CD4-positive, alpha-beta T cell treated with Interleukin-12 subunit alpha and Interleukin-12 subunit beta, for 1 hour (primary cell): ENCODE measurements at places on chromosomes 5 and 9.

GRCh38 chr5:141694479-141694878, 12.4 kb upstream of the ARAP3 start:
- DNase-seq, result no peak

- no peak for DNase-seq
These were observed 52.5 kb upstream of the ZBTB43 start for GRCh38 chr9:126752376-126752775.

DNA sequence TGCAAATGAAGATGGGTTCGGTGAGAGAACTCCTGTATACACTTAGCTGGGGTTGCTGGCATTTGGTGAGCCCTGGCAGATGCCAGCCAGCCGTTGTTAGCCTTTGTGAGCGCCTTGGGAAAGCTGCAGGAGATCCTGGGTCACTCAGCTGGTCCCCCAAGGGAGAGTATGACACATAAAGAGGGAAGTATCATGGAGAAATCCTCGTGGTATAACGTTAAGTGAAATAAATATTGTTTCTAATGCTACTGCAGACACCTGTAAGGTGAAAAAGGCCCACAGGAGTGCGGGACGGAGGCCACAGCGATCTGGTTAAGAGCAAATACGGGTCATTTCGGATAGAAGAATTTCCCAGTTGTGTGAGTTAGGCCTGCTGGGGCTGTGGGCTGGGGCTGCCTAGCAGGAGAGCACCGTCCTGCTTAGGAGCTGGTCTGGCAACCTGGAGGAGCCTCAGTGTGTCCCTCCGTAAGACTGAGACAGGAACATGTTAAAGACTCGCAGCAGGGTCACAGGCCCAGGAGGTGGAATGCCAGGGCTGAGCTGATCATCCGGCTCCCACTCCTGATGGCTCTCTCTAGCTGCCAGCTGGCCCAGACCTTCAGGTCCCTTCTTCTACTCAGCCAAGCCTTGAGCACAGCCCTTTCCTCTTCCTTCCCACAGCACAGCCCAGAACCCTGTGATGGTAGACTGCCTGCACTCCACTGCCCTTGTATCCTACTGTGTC, 4.9 kb downstream of the NKX2-5 start:
- DNase-seq, result no peak

GRCh38 chr5:151223447-151224264, at the start of gene CCDC69:
Gene CCDC69, minus strand, starts transcription at chr5:151224092. Its CDS starts 122 bp downstream, at chr5:151223970.
- peak; percentile 62 for DNase-seq

GRCh38 chr9:8730618-8731017, 931.0 kb upstream of the DMAC1 start:
- DNase-seq, result no peak

DNA sequence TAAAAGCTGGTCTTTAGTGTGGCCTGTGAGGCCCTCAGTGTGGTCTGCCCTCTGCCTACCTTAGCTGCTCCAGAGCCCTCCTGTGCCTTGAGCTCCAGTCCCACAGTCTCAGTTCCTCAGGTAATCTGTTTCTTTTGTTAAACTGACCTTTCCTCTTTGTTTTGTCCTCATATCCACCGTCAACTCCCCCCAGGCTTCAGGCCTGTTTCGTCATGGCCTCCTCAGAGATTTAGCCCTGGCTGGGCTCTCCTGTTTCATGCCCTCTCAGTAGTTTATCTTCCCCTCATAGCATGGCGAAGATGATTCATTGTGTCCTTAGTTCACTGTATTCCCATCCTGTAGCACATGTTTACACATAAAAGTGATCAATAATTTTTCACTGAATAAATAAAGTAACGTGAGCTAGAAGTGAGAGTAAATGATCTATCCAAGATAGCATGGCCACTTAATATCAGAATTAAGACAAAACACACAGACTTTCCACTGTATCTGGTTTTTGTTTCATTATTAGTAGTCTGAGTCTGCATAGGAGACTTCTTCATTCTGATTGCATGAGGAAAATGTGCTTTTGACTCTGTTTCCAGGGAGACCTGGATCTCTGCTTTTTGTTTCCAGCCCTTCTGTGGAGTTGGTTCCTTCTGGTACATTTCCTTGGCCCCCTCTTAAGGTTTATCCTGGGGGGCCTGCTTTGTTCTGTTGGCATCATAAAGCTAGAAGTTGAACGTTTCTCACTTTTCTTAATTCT, 70.5 kb downstream of the SNX24 start:
- DNase-seq, result no peak

- no peak for DNase-seq
These were observed 107.8 kb upstream of the PRLR start for GRCh38 chr5:35338157-35338453.

- no peak for DNase-seq
These were observed 74.9 kb upstream of the RFX3 start for GRCh38 chr9:3600672-3601071.

GRCh38 chr5:11973469-11973868, 69.2 kb upstream of the CTNND2 start:
- DNase-seq, result no peak

DNA sequence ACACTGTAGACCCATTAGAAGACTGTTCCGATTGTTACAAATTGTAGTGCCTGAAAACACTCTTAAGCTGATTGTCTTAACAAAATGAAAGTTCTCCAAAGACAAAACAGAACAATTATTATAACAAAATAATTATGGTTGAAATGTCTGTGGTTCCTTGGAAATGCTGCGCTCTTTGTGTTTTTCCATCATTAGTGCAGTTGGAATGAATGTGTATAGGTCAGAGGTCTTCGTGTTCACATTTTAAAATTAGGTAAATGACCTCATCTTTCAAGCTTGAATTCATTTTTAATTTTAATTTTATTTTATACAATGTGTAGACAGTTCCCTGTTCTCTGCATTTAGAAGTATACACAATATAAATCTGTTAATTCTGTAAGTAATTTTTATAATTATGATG, 56.7 kb upstream of the NXNL2 start:
- no peak for DNase-seq

- DNase-seq, result no peak
These were observed 61.4 kb downstream of the C9orf50 start for GRCh38 chr9:129559506-129559881.

GRCh38 chr5:41413074-41413473, 97.3 kb downstream of the PLCXD3 start:
- DNase-seq, result no peak

- DNase-seq, result no peak
These were observed 48.3 kb downstream of the DAP start for GRCh38 chr5:10712574-10713366.

DNA sequence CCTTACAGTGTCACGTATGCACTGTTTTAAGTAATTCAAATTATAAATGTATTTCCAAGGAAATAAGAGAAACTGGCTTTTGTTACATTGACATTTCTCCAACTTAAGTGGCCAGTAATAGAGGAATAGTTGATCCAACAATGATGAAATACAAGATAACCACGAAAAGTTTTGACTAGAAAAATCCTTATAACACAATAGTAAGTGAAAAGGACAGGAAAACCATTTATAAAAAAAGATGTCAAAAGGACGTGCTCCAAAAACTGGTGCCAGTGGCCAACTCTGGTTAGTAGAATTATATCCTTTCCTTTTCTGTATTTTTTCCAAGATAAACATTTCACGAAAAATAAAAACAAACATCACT, 210.9 kb downstream of the GAPVD1 start:
- DNase-seq, result no peak

DNA sequence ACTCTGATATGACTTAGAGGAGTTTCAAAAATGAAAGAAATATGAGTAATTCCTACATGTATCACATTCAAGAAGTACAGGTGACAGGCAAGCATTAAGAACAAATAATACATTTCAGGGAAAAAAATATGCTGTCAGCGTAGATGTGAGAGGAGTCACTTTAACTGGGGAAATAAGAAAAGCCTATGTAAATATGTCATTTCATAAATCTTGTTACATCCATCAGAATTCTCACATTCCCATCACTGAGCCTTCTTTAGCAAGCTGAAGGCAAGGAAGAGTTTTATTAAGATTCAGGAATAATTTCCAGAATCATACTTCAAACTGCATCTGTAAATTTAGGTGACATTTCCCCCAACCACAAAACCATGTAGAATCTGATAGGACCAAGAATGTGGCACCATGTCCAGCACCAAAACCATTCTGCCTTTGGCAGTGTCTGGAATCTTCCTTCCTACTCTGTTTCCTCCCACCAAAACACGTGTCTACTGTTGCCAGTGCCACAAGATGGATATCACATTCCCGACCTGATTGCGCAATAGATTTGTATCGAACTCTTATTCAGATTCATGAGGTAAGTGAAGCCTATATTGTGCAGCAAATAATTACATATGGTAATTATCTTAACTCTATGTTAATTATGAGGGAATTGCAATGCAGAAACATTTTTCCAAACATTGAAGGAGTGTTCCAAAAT, 690.9 kb downstream of the ISL1 start:
- DNase-seq, result no peak

DNA sequence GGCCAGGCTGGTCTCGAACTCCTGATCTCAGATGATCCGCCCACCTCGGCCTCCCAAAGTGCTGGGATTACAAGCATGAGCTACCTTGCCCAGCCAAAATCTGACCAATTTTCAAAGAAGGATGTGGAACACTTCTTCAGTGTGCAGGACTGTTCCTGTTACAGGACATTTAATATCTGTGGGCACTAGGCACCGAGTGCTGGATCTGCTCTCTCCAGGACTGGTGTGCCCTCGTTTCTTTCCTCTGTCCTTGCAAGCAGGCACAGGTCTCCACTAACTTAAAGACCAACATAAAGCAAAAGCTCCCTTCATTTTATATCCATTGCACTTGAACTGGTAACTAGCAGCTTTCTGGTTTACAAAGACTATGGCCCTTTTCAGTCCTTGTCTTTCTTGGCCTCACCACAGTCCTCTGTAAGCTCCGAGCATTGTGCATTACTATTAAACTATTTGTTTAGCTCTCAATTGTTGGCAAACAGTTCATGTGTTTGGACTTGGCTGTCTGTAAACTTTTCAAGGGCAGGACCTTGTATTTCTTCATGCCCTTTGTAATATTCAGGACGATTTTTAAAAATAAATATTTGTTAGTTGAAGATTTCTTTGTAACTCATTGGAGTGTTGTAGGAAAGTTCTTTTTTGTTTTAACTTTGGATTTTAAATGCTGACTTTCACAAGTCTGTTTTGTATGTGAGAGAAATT, 37.3 kb downstream of the ARHGEF28 start:
- DNase-seq, result no peak

DNA sequence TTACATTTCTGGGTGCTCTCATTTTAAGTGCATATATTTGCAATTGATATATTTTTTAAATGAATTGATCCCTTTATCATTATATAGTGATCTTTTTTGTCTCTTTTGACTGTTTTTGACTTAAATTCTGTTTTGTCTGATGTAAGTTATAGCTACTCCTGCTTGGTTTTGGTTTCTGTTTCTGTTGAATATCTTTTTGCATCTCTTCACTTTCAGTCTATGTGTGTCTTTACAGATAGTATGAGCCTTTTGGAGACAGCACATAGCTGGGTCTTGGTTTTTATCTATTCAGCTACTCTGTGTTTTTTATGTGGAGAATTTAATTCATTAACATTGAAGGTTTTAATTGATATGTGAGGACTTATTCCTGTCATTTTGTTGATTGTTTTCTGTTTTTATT, 311.3 kb downstream of the SPATA31D1 start:
- no peak for DNase-seq

- no peak for DNase-seq
These were observed 7.9 kb upstream of the KCNMB1 start for GRCh38 chr5:170397059-170397458.

- no peak for DNase-seq
These were observed 1252.5 kb downstream of the EFNA5 start for GRCh38 chr5:106418196-106418595.

GRCh38 chr9:83336706-83337105, 201.5 kb downstream of the FRMD3 start:
- no peak for DNase-seq

DNA sequence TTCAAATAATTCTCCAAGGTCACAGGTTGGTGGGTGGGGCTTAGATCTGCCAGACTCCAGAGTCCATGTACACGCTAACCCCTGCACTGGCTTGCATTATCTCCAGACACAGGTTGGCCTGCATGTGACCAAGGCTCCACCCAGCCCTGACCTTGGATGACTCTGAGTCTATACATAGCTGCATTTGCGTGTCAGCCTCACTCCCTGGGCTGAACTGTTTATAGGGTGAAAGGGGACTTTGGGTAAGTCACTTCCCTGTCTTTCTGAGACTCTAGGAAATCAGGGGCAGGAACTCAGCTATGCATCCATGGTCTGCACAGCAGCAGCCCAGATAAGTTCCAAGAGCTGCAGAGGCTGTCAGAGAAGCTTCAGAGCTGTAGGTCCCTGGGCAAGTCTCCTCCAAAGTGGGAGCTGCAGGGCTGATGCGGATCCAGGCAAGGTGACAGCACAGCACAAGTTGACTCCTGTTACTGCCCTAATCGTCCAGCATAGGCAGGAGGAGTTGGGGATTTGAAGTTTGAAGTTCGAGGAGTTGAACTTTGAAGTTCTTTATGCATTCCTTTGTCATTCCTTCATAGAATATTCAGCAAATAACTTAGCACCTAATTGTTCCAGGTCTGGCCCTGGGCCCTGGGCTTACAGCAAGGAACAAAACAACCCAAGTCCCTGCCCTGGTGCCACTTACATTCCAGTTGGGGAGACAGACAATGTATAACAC, 53.4 kb downstream of the SLC22A5 start:
- DNase-seq, result no peak

DNA sequence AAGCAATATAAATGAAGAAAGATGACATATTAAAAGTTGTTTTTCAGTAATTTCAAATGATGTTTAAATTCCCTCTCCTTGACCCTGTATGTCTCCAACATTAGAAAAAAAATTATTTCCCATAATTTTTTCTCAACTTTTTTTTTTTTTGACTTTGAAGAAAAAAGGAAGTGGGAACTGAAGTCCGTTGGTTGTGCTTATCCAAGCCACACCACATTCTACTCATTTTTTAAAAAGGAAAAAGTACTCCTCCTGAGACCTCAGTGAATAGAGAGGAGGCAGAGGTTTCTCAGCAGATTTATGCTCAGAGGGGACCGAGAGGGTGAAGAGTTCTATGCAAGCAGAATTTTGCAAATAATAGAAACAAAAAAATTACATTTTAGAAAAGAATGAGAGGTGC, 123.3 kb downstream of the PCSK5 start:
- no peak for DNase-seq

DNA sequence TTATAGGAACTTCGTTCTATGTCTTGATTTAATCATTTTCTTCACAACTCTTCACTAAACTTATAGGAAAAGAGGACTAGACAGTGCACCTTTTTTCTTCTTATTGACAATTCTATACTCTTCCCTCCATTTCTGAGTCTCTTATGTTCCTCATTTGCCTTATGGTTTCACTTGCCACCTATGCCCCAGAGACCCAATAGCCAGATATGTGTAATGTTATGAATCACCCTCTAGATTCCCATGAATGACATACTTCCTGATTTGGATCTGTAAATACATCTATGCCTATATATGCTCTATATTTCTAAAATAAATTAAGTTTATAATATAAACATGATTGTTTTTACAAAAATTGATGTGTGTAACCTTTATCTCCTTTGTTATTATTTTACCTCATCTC, 514.1 kb upstream of the MEF2C start:
- no peak for DNase-seq
